GOT3 (cell line): ENCODE measurements at places on chromosomes 16 and 17.

DNA sequence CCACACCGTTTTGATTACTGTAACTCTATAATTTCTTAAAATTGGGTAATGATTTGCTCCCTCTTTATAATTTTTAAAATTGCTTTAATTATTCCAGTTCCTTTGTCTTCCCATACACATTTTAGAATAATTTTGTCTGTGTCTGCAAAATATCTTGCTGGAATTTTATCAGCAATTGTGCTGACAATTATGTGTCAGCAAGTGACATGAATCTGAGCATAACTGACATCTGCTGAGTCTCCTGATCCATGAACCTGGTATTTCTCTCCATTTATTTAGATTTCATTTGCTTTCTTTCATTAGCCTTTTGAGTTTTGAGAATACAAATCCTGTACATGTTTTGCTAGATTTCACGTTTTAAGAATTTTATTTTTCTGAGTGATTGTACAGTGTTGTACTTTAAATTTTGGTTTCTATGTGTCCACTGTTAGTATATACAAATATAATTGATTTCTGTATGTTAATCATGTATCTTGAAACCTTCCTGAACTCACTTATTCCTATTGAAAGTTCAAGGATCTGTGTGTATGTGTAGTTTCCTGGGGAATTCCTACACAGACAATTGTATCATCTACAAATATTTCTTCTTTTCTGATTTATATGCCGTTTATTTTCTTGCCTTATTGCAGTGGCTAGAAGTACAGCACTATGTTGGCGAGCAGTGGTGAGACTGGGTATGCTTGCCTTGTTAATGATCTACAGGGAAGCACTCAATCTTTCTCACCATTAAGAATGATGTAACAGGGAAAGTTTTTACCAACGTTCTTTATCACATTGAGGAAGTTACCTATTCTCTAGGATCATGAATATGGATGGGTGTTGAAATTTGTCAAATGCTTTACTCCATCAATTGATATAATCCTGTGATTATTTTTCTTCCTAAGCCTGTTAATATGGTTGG is 45.2 kb downstream of the N4BP1 start:
- DNase-seq, result no peak

DNA sequence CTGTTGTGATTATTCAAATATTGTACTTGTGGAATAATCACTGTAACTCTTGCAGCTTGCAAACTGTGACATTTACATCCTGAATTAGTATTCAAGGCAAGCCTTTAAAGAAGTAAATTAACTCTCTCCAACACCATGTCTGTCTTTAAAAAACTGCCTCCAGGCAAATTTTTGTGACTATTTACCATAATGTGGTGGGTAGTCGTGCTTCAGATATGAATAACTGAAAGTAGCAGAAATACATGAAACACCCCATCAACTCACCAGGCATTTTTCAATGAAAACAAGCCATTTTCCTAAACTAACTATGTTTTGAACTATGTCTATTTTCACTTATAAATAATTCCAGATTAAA is 217.4 kb upstream of the PSMD7 start:
- DNase-seq, result no peak

- DNase-seq, result no peak
Measured at GRCh38 chr16:60137891-60138290, 1403.8 kb upstream of the GOT2 start.

DNA sequence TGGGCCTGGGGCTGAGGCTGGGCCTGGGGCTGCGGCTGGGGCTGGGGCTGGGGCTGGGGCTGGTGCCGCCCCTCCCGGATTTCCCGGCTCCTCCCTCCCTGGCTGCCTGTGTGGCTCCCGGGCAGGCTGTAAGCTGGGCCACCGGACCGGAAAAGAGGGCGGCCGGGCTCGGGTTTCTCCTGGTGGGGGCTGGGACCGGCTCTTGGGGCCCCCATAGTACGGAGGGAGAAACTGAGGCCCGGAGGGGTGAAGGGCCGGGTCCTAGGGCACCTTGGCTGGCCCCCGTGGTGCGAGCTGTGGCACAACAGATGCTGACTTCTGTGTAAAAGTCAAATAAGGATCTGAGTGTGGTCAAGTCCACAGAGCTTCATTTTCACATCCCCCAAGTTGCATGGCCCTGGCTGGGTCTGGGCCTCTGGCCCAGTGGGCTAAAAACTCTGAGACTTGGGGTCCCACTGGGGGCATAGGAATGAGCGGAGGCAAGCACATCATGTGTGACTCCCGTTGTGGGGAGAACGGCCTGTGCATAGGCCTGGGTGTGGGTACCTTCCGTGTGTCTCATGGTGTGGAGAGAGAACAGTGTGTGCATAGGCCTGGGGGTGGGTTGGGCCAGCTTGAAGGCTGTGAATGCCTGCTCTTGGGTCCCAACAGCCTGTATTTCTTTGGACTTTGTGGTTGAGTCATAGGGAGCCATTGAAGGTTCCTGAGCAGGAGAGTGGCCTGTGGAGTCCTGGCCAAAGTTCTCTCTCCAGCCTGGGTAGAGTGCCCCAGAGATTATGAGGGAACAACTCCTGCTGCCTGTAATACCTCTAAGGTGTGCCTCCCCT is 123.9 kb upstream of the CIBAR2 start:
- no peak for DNase-seq

- no peak for DNase-seq
Measured at GRCh38 chr16:11104168-11105037, 151.6 kb downstream of the SOCS1 start.

DNA sequence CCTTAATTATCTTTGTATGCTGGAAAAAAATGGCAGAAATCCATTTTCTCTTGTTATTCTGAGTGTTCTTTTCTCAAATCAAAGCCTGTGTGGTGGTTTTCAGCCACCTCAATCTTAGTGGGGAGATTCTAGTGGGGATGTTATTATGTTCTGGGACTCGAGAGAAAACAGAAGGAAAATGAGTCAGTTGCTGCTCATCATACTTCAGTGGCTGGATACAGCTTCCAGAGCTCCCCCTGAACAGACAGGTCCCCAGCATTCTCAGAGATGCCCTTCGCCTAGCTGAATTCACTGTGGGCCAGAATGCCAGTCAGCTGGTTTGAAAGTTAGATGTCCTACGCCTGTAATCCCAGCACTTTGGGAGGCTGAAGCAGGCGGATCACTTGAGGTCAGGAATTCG is 8.5 kb downstream of the ST6GALNAC1 start:
- DNase-seq, result no peak

GRCh38 chr16:89687092-89687940 is 827 bp downstream of the CDK10 start:
- DNase-seq, result no peak

GRCh38 chr16:47469227-47469626 is 8.1 kb downstream of the PHKB start:
- no peak for DNase-seq

GRCh38 chr17:2510559-2510958 is 1.1 kb downstream of the METTL16 start:
- no peak for DNase-seq

DNA sequence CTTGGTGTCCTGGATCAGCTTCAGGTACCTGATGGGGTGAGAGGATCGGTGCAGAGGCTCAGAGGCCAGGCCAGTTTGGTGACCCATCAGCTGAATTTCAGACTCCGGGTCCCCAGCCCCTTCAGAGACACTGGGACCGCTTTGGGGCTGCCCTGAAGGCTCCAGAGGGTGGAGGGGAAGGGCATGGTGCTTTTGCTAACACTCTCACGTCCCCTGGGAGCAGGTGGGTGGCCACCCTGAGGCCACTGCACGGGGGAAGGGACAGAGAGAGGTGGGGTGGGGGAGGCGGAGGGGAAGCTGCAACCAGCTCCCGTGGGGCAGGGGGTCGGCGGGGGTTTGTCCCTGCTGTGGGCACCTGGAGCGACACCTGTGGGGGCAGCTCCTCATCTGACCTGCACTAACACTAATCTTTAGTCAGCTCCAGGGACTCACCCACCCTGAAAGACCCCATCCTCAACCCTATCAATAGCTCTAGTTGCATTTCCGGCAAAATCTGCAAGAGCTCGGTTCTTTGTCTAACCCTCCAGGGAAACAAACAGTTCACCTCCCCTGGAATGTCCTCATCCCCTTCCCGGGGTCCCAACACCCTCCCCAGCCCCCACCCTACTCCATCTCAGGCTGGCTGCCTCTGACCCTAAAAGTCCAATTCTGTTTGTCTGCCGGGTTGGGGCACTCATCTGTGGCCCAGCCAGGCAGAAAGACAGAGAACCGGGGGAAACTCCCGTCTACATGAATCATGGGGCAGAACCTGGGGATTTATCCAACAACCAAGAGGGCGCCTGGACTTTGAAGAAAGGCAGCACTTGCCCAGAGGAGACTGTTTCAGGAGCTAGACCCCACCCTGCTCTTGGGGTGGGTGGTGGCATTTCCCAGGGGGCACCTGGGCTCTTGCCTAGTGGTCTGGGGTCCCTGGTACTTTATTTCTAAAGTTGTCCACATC is 91.9 kb upstream of the CBX4 start:
- no peak for DNase-seq
